Stimulated activated CD8-positive, alpha-beta memory T cell treated with anti-CD3 and anti-CD28 coated beads, Interleukin-7, amount 100 ng/mL, for 1 hour (primary cell): ENCODE measurements at places on chromosomes 13 and 19.

- no peak for DNase-seq
Measured at GRCh38 chr13:43295825-43296564, 272.6 kb downstream of the DNAJC15 start.

GRCh38 chr13:110560601-110561343 lies 750 bp downstream of the RAB20 start:
- no peak for DNase-seq

GRCh38 chr13:73945871-73946270 lies 188.3 kb downstream of the KLF12 start:
- DNase-seq = no peak

GRCh38 chr13:46289260-46289955 lies 77.7 kb downstream of the LRRC63 start:
- DNase-seq = no peak
